ENCODE measurements at places on chromosomes 11 and 22.

- no peak for DNase-seq
Measured at GRCh38 chr11:33913991-33914390, 22.1 kb upstream of the LMO2 start.

DNA sequence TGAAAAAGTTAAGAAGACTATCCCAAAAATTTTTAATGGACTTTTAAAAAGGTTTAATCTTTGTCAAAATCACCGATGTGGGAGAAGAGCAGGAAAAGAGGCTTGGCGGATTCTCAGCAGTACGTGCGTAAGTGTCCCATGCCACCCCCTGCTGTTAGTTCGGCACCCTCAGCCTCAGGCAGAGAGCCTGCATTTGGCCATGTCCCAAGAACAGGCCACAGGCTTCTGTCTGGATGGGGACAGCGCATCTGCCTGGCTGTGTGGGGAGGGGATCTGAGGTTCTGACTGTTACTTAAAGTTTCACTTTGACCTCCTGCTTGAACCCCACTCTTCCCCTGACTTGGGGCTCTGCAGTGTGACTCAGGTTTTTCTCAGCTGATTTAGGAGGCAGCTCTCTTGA, 35.3 kb downstream of the EXT2 start:
- no peak for DNase-seq

- peak; percentile 69 for DNase-seq
Measured at GRCh38 chr22:41285441-41285819, 557 bp downstream of the RANGAP1 start.

- no peak for DNase-seq
Measured at GRCh38 chr22:47287516-47287915, 525.1 kb downstream of the TBC1D22A start.

GRCh38 chr22:16776080-16776479, 49.1 kb downstream of the XKR3 start:
- DNase-seq = no peak

DNA sequence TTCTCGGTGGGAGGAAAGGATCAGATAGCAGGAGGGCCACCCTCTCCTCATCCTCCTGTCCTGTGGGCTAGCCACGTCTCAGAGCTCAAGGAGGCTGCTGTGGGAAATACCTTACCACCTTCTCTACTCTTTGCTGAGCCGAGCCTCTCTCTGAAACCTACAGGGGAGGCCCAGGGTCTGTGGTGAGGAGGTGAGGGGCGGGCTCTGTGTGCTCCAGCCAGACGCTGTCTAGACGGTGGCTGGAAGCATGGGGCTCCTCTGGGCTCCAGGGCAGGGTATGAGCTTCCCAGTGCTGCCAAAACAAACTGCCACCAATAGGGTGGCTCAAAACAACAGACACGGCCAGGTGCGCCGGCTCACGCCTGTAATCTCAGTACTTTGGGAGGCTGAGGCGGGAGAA, 5.5 kb upstream of the TMPRSS6 start:
- DNase-seq = no peak

DNA sequence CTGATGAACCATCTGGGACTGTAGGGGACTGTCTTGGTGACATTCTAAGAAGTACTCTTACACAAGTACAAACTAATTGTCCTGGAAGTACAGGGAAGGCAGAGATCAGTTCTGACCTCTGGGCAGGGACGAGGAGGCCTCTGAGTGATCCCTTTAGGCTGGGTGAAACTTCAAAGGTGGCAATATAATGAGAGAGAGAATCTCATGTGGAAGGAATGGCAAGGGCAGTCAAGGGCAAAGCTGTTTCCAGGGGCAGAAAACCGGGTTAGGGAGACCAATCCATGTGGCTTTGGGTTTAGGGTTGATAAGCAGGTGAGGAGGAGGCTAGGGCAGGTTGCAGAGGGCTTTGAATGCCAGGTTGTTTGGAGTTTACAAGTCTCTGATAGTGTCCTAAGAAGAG, 21.3 kb upstream of the MYH9 start:
- no peak for DNase-seq

- DNase-seq = no peak
Measured at GRCh38 chr11:62324731-62325556, 12.3 kb upstream of the ASRGL1 start.

DNA sequence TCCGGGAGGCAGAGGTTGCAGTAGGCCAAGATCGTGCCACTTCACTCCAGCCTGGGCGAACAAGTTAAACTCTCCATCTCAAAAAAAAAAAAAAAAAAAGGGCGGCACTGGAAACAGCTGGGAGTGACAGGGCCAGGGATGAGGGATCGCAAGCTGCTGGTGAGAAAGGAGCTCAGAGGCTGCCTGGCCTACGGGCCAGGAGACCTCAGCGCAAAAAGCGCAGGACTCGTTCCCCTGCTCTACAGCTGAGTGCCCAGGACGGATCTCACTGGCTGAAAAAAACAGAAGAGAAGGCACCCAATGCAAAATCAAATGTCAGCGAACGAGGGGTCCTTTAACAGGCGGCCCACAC, 650 bp upstream of the NUP50 start:
- DNase-seq = no peak

- no peak for DNase-seq
Measured at GRCh38 chr11:69515271-69516245, 34.1 kb downstream of the LINC01488 start.

DNA sequence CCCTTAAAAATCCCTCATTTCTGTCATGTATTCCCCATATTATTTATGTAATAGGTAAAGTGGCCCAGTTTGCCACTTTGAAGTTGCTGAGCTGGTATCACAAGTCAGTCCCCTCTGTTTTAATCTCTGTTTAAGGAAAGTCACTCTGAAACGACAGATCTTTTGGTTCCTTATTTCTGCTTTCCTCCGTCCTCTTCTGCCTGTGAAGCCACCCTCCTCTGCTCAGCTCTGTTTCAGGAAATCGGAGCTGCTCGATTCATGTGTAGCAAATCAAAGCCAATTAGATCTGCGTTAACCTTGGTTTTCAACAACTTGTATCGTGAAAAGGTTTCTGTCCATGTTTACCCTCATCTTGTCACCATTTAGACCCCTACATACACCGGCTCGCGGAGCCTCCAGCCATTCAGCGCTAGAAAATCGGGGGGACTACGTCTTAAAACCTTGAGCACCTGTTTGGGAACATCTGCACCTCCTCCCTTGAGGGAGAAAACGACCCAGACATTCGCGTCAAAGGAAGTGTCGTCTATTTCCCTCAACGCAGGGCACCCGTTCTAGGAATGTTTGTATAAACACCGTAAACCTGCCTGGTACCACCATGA, 576 bp upstream of the SC5D start:
- no peak for DNase-seq

DNA sequence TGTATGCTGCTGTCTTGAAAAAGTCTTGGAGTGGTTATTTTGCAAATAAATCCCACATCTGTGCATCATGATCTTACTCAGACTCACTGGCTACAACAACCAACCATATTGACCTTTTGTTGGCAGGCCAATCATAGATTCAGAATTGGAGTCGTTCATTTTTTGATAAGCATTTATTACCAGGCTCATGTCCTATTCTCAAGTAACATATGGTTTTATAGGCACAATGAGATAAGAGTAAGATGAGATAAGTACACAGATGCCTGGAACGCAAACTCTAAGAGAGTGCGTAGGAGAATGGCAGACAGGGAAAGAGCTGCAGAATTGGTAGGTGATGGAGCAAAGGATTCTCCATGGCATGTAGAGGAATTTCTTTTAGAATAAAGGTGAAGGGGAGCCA, 71.6 kb upstream of the SLC5A12 start:
- DNase-seq = no peak

DNA sequence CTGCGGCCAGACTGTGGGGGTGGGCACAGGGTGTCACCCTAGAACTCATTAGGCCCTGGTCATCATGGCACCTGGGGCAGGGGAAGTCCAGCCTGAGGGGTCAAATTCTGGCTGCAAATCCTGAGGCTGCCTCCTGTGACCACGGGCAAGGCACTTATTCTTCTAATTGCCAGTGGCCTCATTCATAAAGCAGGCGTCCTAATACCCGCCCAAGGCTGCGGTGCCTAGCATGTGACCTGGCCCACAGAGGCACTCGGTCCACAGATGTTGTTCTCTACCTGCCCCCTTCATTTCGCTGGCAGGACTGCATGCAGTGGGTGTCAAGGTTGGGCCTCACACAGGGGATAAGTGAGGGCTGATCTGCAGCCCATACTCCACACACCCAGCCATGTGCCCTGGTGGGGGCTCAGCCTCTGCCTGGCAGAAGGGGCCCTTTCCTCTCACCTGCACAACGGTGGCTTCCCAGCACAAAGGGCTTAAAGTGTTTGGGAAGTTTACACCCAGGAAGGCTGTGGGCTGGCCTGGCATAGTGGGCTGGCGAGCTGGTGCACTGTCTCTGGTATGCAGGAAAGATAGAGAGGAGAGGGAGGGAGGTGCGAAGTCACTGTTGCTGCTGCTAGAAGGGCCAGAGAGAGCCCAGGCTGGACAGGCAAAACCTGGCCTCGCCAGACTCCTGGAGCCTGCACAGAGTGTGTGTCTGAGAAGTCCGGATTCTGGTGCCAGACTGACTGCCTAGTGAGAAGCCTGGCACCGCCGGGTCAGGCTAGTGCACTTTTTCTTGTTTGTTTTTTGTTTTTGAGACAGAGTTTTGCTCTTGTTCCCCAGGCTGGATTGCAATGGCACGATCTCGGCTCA, 3.2 kb downstream of the MPST start:
- DNase-seq = no peak

DNA sequence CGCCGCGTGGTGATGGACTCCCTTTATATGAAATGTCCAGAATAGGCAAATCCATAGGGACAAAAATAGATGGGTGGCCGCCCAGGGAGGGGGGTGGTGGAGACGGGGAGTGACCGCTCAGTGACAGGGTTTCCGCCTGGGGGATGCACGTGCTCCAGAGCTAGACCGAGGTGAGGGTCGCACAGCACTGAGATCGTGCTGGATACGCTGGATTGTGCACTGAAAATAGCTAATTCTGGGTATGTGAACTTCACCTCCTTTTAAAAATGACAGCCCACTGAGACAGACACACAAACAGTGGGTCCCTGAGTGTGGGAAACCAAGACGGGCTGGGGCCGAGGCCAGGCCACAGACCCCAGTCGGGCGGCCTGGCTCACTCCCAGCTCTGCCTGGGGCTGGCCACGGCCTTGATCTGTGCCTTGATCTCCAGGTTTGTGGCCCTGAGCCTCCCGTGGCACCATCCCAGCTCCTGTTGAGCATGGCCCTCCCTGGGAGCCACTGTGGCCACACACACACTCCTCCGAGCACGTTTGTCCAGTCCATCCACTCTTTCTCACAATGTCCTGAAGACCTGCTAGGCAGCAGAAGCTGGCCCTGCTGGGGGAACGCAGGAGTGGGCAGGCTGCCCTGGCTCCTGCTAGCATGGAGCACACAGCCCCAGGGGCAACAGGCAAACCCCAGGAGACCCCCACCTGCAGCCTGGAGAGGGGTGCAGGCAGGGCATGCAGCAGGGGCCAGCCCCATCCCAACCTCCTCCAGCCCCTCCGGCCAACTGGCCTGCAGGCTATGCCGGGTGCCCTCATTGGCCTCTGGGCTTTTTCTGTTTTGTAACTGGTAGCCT, 41.0 kb upstream of the TH start:
- no peak for DNase-seq

GRCh38 chr22:27724709-27725108, 76.8 kb downstream of the MN1 start:
- no peak for DNase-seq

- DNase-seq = no peak
Measured at GRCh38 chr22:19430890-19431541, 517 bp downstream of the HIRA start.

GRCh38 chr11:126256216-126256615, 12.5 kb downstream of the SRPRA start:
- DNase-seq = no peak

GRCh38 chr11:19393941-19394340, 153.2 kb upstream of the E2F8 start:
- no peak for DNase-seq

DNA sequence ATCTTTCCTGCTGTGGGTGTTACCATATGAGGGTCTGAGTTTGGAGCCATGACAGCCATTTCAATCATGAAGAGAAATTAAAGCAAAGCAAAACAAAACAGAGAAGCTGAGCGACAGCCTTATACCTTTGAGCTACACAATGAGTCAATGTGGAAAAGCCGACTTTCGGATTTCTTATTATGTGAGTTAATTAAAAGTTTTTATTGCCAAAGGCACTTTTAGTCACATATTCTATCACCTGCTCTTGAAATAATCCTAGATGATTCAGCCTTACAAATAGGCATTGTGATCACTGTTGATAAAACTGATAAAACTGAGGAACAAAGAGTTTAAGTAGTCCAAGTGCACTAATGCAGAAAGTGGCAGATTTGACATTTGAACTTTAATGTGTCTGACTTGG, 381.9 kb upstream of the TENM4 start:
- no peak for DNase-seq

- DNase-seq = no peak
Measured at GRCh38 chr11:34988294-34989255, 72.2 kb downstream of the PDHX start.

DNA sequence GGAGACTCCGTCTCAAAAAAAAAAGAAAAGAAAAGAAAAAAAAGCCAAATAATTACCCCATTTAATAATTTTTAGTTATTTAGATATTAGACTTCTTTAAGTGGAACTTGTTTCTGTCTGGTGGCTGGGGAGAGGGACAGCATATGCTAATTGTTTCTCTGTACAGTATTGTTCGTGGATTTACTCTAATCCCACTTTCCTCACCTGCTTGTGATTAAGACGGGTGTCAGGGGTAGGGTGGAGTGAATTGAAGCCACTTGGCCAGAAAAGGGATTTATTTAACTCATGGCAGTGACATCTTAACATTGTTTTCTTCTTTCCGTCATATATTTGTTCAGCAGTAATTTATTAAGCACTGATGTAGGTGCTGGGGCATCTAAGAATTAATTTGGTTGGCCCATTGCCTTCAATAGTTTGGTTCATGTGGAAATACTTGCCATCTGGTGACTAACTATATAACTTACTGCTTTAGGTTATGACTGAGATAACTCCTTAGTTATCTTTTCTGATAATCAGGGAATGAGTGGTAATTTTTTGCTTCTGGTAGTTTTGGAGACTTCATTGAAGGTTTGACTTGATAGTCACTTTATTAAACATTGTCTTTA, 4.6 kb downstream of the TNRC6B start:
- DNase-seq = no peak

DNA sequence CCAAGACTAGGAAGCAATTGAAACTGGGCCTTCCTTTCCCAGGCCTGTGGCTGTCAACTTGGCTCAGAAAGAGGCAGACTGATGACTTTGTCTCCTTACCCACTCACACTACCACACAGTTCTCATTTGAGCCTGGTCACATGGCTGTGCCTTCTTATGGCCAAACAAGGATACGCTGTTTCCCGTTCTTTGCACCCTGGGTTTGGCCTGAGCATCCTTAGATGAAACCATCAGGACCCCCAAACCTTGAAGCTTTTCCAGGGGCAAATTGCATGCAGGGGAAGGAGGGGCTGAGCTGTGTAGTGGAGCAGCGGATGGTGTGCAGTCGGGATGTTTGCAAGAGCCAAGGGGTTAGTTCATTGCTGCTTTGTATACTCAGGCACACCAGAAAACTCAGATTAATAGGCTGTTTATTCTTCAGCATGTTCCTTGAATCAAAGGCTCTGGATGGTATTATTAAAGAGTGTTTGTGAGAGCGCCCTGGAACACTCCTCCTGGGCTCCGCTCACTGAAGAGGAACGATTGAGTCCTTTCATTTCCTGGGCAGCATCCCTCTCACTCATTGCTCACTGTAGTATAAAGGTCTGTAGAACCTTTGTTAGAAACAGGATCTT, 69.8 kb downstream of the ARFGAP2 start:
- DNase-seq = no peak

Measured in stimulated activated CD4-positive, alpha-beta T cell treated with anti-CD3 and anti-CD28 coated beads, Interleukin-1b, Interleukin-23, amount 100 ng/mL, for 1 hour (primary cell).